ENCODE measurements at places on chromosomes 5 and 9. TPM values are rescaled to one million over a fixed set of nuclear protein-coding genes. Genes with fewer than 3 reads are reported as not detected.

DNA sequence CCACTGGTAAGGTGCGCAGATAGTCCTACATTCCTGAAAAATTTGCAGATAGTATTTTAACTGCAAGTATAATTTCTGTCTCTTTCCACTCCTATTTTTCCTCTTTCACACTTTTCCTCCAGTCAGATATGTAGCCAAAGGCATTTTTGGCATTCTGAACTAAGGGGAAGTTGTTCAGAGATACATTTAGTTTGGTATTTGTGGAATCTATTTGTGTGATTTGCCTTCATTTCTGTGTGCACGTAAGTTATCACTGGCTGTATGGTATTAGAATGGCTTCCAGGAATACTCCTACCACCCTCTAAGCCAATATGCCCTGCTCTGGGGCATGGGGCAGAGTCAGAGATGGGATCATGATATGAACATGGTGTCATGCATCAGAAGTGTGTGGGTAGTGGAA is 45.8 kb upstream of the GRAMD2B start:
- no peak for DNase-seq

- DNase-seq = no peak
Observed at GRCh38 chr5:142109331-142110045, 909 bp downstream of the NDFIP1 start.

- DNase-seq = no peak
Observed at GRCh38 chr5:586751-587285, 25.3 kb upstream of the CEP72 start.

- DNase-seq = no peak
Observed at GRCh38 chr5:6711409-6712141, 1.7 kb upstream of the TENT4A start.

DNA sequence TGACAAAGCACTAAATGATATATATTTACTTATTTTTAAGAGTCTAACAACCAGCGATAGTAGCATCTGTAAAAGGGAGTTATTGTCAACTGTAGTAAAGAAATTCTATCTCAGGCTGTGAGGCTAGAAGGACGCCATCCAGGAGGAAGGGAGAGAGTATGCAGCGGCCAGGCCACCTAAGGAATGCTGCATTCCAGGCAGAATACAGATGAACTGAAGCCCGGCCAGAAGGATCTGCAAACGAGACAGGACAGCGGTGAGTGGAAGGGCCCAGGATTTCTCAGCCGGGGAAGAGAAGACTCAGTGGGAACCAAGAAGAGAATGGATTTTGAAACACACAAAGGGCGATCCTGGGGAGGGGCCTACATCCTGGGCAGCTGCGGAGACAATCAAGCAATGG is 7.4 kb downstream of the RETREG1 start:
- no peak for DNase-seq

DNA sequence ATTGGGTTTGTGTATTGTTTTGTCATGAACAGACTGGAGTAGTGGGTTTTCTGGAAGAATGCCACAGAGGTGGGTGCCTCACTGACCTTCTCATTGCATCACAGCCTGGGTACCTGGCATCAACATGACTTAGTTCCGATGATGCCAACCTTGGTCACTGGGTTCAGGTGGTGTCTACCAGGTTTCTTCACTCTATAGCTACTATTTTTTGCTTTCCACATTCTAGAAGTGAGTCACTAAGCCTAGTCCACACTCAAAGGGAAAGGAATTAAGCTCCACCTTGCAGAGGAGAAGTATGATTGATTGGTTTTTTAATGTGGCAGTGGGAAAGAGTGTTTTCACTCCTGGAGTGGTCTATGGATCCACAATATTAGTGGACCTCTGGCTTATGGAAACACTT is 391.9 kb downstream of the DMRT2 start:
- DNase-seq = no peak

DNA sequence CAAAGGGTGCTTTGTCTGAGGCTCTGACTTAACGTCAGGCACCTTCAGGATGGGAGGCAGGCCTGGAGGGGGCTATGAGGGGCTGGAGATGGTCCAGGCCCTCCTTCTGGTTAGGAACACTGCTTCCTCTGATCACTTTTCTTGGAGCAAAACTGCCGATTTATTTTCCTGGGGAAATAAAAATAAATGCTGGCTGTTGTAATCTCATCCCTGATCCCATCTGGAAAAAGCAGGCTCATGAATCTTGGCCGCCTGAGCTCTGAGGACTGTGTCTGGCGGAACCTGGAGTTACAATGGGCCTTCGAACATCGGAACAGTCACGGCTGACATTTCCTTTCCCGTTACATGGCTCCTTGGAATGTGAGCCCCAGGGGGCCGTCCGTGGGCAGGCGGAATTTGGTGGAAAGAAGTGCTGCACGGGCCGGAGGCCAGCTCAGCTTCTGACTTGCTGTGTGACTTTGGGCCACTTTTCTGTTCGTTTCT is 157.8 kb downstream of the RGS3 start:
- no peak for DNase-seq

DNA sequence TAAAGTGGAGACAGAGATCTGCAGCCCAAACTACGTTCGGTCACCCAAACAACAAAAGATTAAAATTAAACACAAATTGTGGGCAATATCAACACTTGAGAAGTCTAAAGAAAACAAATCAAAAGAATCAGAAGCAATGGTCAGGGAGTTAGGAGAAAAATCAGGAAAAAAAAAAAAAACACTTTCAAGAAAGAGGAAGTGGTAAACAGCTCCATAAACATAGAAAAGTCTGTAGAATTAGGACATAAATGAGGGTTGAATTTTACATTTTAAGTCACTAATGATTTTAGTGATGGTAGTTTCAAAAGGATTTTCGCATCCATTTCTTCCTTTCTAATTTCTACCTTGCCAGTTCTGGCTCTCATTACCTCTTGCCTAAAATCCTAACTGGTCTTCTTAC is 10.1 kb downstream of the RNF145 start:
- no peak for DNase-seq

PPP3R2 gene
- not detected for total RNA-seq

PTCH1 gene
- 19.7 TPM for total RNA-seq

CYLC2 gene
- total RNA-seq = not detected

MARCOL gene
- total RNA-seq = not detected

Measured in left lung (tissue), 14 donors.